Activated CD4-positive, alpha-beta T cell treated with anti-CD3 and anti-CD28 coated beads for 4 hours (primary cell): ENCODE measurements at places on chromosomes 1 and 21.

DNA sequence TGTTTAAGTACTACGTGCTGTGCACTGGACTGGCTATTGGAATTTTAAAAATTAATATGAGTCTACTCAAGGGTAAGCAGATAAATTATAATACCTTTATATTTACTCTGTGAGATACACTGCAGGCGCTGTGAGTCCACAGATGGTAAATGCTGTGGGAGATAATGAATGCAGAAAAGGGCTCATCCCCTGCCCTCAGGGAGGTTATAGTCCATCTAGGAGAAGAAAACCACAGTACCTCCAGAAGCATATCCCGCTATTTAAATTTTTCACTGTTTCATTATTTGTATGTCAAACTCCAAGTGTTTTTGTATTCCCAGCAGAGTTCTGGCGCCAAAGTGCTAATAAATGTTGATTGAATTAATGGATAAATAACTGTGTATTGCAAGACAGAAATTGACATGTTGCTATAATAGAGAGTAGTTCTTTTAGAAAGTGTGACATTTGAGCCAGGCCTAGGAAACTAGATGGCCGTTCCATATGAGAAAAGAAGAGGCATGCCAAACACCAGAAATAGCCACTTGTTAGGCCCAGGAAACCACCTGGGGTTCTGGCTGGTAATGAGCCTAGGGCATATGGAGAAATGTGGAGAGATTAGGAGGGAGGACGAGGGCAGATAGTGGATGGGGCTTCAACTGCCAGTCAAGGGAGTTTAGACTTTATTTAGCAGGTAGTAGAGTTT is 61.7 kb downstream of the LRRC8D start:
- no peak for DNase-seq

DNA sequence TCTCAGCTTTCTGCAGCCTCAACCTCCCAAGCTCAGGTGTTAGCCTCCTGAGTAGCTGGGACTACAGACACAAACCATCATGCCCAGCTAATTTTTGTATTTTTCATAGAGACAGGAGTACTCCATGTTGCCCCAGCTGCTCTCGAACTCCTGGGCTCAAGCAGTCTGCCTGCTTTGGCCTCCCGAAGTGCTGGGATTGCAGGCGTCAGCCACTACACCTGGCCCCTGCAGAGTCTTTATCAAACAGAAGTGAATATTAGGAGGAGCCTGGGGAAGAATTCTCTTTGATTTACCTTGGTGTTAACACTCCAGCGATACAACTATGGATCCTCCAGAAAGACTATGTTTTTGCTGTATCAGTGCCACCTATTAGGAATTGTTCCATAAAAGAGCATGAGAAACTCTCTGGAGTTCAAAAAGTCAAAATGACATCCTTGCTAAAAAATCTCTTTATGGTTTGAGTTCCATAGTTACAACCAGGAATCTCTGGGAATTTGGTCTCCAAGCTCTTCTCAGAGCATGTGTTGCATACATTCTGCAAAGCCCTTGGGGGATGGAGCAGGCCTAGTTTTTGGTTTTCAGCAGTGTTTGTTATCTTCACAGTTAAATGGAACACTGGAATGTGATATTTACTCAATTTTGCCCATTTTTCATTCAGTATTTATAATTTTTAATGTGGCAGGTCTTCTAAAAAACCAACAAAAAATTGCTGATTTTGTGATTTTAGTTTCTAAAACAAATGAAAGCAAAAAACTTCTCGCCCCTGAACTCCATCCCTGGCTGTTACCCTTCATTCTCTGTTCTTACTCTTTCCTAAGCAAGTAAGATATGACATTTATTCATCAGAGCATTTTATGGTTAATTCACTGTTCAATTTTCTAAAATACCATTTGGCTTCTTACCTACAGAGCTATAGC is 77.3 kb downstream of the OLFML2B start:
- no peak for DNase-seq

DNA sequence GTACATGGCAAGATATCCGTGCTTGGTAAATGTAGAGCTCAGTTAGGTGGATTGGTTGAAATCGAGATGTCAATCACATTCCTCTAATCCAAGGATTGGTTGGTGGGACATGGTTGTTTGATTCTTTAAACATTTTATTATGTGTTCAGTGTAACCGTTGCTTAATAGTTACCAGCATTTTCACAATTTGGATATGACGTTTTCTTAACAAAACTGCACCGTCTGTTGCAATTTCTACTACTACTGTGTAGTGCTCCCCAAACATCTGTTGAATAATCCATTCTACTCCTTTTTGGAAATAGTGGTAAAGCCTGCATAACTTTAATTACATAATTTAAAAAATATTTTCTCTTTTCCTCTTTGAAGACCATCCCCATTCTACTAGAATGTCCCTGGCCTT is 16.3 kb downstream of the OR2B11 start:
- DNase-seq: no peak

- DNase-seq: no peak
These were observed 7.8 kb downstream of the ERG start for GRCh38 chr21:38490411-38491020.

GRCh38 chr21:23899561-23899960 is 1707.7 kb downstream of the MRPL39 start:
- no peak for DNase-seq

DNA sequence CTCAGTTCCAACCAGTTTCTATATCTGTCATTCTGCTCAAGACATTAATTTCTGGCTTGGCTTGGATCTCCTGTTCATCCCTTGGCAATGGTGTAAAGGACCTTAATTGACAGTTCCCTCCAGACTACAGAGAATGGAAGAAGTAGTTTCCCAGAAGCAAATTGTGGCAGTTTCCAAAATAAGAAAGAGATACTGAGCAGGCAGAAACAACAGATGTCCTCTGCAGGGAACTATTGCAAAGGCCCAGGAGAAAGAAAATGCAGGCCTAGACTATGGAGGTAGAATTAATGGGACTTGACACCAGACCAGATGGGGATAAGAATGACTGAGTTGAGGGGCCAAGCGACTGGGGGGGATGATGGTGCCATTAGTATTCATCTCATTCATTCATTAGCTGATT is 6.1 kb upstream of the AK2 start:
- no peak for DNase-seq

- DNase-seq: no peak
These were observed 13.4 kb downstream of the RTCA start for GRCh38 chr1:100279358-100279923.
